ENCODE measurements at places on chromosomes 1 and 21.

DNA sequence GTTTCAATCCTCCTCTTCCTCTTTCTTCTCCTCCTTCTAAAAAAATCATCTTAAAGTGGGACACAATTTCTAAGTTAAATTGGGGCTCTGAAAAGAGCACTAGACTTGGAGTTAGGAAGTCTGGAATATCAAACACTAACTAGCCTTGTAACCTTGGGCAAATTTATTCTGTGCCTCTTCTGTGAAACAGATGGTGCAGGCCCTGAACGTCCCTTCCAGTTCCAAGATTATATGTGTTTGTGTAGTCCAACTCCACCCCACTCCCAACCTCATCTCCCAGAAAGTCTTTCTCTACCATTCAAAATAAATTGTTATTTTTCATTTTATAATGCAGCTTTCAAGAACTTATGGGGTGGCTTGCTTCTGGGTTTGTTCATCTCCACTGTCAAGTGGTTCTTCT is 630.0 kb downstream of the LMO4 start:
- no peak for DNase-seq

DNA sequence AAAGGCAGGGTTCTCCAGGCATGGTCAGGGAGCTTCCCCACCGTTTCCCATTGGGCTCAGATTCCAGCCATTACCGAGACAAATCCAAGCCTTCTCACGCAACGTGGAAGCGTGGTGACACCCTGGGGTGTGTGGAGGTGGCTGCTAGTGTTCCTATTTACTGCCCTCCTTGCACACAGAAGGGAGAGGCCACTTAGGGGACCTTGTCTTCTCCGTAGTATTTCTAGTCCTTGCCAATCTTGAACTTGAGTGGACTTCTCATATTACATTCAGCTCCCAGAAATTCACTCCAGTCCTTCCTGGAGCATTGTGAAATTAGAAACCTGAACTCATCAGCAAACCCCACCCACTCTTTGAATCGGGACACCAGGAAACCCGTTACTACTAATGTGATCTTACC is 131.6 kb downstream of the AJAP1 start:
- no peak for DNase-seq

DNA sequence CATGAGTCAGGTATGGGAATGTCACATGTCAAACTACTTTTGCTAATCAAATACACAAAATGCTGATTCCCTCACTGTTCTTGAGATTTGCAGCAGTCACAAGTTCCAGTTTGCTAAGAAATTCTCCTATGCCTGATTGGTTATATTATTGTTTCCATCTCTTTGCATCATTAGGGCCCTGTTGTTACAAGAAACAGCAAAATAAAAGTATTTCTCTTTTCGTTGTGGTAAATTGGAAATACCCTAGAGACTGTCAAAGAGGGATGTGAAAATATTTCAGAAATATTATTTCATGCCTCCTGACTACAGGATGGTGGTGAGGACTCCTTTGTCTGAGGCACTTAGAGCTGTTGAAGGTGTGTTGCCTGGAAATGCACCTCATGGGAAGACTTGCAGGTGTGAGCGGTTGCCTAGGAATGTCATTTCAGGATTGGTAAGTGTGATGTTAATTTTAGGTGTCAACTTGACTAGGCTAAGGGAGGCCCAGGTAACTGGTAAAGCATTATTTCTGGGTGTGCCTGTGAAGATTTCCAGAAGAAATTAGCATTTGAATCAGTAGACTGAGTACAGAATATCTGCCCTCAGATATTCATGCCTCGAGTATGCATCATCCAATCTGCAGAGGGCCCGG is 117.4 kb downstream of the ROR1 start:
- no peak for DNase-seq

GRCh38 chr1:107523061-107523460 is 382.2 kb downstream of the NTNG1 start:
- DNase-seq, result no peak

DNA sequence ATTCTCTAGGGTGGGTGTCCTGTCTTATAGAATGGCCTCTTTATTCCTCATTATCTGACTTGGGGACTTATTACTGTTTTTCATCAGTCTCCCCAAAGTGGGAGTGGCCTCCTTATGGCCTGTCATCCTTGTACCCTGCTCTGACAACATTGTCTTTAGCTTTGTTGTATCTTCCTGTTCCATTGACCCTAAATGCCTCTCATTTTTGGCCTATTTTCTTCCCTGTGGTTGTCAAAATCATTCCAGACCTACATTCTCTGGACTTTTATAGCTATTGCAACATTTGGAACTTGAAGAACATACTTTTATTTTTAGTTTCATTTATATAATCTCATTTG is 9.7 kb downstream of the SFT2D2 start:
- no peak for DNase-seq

DNA sequence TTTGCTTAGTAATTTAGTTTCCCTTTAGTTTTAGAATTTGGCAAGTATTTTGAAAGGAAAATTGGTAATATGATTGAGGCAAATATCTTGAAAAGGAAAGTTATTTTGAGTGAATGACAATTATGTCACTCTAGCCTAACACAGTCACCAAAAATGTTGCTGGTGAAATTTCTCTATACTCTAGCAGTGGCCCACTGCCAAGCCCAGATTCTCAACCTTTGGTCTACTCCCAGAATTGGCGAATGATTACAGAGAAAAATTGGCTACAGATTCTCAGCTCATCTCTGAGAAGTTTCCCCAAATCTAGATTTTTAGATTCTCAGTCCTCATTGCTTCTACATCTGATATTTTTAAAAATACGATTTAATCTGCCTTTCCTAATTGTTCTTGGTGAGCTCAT is 84.9 kb downstream of the PIGK start:
- DNase-seq, result no peak

DNA sequence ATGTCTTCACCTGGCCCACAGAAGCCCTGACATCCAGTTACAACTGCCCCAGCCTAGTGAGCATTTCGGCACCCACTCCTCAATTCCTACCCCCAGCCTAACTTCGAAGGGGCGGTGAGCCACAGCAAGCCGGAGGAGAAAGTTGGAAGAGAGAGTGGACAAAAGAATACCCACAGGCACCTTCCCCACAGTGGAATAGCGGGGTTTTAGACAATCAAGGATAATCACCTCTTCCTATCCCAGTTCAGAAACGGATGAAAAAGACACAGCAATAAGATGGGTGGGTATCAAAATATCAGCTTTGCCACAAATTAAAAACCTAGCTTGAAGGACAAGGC is 1.3 kb upstream of the LSS start:
- DNase-seq, result no peak

DNA sequence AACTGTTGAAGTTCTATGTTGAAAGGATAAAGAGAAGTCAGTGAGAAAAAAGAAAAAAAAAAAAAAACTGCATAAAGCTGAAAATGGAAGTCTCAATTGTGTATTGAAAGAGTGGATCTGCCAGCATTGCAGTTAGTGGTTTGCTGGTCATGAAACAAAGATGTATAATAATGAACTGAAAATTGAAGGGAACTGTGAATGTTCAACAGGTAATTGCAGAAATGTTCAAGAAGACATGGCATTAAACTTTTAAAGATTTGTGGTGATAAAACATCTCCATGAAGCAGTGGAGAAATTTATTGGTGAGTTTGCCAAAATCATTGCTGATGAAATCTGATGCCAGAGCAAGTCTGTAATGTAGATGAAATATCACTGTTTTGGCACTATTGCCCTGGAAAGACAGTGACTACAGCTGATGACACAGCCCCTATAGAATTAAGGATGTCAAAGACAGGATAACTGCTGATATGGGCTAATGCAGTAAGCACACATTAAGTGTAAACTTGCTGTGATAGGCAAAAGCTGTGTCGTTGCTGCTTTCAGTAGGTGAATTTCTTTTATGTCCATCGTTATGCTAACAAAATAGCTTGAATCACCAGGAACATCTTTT is 71.0 kb downstream of the RD3 start:
- no peak for DNase-seq

- peak; percentile 74 for DNase-seq
These were observed 1.2 kb downstream of the BTG3 start for GRCh38 chr21:17611414-17612022.

- DNase-seq, result no peak
These were observed 210.5 kb downstream of the MATN1 start for GRCh38 chr1:30512914-30513265.

DNA sequence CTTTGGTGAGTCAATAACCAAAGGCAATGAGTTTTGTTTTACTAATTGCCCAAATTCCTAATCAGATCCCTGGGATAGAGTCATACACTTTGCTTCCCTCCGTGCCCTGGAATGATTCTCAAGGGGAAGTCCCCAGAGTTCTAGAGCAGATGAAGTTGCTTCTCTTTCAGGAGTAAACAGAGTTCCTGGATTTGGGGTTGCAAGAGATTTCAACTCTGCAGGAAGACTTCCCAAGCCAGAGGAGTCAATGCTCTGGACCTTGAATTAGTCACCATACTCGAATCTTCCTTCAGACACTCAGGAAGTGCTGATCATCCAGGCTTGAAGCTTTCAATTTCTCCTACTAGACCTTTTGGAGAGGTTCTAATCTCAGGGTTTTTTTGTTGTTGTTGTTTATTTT is 39.6 kb downstream of the FCER1A start:
- DNase-seq, result no peak

DNA sequence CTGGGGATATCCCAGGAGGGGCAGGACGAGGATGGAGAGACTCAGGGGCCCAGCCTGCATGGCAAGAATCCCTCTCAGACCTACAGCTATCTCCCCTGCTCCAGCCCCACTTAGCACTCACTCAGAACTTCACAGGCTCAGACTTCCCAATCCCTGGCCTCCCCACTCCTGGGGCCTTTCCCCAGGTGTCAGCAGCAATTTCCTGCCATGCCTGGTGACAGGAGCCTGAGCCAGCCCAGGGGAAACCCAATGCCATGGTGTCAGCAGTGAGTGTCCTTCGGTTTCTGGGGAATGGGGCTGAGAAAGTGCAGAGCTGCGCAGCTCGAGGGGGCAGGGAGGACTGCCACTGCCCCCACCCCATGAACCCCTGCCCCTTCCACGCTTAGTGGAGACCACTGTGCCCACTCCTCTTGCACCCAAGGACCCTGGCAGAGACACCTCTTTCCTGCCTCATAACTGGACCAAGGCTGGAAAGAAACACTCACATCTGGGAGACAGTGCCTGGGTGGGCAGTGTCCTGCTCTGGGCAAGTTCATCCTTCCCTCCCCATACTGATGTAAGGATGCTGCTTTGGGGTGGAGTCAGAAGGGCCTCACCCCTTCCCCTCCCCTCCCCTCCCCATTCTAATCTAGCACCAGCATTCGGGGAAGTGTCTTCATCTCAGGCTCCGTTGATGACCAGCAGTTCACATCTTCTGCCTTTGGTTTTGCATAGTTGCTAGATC is 17.1 kb upstream of the UBL4B start:
- no peak for DNase-seq

DNA sequence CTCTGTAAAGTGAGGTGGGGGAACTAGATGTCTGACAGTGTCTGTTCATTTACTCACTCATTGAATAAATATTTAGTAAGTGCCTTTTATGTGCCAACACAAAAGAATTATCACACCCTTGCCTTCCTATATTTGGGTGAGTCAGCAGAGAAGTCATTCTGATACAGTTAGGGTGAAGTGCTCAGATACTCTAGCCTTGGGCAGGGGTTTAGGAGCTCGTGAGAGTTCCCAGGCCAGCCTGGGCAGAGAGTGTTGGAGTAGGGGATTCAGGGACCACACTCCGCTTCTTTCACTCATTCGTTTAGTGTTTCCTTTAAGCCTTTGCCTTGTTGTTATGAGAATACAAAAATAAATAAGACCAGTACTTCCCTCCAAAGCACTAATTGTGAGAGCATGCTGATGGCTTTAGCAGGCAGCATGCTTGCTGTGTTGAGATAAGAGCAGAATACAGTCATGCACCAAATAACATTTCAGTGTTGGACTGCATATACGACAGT is 83.9 kb downstream of the DYRK1A start:
- DNase-seq, result no peak

DNA sequence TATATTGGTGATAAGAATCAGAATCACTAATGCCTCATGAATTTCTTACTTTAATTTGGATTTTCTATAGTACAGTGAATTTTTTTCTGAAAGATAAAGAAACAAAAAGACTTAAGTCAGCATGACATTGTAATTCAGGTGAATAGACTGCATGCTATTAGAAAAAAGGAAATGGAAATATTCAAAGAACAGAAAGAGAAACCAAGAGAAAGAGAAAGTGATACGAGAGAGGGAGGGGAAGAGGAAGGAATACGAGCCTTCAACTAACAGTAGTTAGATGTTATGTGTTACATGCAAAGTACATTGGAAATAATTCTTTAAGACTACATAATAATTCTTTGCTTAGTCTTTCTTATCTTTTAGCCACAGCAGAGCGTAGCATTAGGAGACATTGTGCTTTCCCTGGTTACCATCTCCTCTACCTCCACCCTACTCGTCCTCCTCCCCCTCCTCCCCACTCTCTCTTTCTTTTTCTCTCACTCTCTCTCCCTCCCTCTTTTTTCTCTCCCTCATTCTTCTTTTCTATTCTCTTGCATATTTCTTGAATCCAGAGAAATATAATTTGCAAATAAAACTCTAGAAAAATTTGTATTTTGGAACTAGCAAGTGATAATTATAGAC is 46.4 kb upstream of the ADGRL4 start:
- no peak for DNase-seq

DNA sequence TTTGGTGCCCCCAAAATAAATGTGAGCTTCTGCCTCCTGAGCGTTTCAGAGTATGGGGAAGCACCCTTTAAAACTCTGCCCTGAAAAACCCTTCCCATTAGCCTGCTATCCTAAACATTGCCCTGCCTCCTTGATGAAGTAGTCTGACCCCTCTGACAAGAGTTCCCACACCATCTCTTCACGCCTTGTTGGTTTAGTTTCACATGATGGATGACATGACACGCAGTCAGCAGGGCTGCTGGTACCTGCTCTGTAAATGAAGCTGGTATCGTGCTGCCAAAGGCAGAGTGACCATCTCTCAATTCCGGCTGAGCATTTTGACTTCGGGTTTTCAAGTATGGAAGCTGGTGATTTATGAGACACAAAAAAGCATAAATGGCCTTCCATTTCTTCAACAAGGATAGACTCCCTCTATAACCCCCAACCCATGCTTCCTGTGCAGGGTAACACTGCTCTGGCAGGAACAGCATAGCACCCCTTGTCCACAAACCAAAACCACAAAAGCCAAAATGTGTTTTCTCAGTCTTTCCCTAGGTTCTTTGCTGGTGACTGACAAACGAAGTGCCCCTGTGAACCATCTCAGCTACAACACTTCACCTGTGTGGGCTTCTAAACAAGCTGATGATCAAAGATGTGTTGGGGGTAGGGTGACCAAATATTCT is 444.6 kb downstream of the NUF2 start:
- DNase-seq, result no peak

DNA sequence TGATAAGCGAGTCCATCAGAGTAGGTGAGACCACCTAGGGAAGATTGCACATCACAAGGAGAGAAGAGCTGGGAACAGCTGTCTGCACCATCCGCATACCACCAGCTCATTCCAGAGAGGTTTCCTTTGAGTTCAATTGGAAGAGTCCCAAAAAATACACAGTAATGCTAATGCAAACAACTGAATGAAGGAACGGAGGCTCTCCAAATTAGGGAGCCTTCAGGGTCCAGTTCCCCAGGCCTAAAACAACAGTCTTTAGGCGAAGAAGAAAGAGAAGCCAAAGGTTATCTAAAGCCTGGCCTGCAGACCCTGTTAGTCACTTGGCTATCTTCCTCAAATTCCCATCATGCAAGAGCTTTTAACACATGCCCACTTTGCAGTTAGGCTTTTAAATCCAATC is 246.4 kb downstream of the PBX1 start:
- no peak for DNase-seq

GRCh38 chr1:46535063-46535462 is 16.4 kb downstream of the KNCN start:
- DNase-seq, result no peak

- peak; percentile 35 for DNase-seq
These were observed 253.5 kb downstream of the AKT3 start for GRCh38 chr1:243596431-243597062.

GRCh38 chr1:65174585-65174984 is 26.6 kb downstream of the AK4 start:
- DNase-seq, result peak; percentile 77
